ENCODE measurements at places on chromosomes 13 and 19.

GRCh38 chr13:99506634-99507033, 5.4 kb downstream of the TM9SF2 start:
- DNase-seq = no peak

GRCh38 chr19:7655581-7655980, 13.3 kb upstream of the RETN start:
- DNase-seq = no peak

DNA sequence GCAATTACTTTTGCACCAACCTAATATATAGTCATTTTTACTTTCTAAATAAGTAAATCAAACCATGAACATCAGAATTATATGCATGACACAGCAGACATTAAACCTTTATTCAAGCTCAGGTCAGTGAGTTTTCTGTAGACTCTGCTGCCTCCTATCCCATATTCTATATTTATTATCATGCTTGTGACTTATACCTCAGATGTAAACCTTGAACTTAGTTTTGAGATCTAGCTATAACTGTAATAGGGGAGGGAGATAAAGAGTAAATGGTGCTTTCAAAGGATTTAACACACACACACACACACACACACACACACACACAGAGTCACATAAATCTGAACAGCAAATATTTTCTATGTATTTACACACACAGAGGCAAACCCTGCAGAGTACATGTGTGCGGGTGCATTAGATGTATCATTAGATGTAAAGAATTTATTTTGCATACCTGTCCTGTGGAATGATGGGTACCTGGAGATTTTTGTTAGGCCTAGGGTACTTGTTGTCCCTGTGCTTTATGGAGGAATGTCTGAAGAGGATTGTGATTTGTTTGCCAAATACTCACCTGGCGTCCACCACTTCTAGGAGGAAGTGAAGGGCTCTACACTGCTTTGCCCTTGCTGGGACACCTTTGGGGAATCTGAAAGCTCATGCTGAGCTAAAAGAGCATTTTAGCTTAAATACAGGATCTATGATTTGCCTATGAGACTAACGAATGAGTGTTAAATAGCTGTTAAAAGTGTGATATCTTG, 521.9 kb downstream of the KLF5 start:
- no peak for DNase-seq

GRCh38 chr13:39968646-39969475, 313.4 kb downstream of the COG6 start:
- no peak for DNase-seq

GRCh38 chr13:112972258-112972657, 3.2 kb downstream of the MCF2L start:
- DNase-seq = no peak

- DNase-seq = no peak
These were observed 82.3 kb upstream of the C1QTNF9B start for GRCh38 chr13:23979361-23980159.

All from T-helper 22 cell (primary cell).